GM10248 (cell line): ENCODE measurements at places on chromosomes 7 and 10.

DNA sequence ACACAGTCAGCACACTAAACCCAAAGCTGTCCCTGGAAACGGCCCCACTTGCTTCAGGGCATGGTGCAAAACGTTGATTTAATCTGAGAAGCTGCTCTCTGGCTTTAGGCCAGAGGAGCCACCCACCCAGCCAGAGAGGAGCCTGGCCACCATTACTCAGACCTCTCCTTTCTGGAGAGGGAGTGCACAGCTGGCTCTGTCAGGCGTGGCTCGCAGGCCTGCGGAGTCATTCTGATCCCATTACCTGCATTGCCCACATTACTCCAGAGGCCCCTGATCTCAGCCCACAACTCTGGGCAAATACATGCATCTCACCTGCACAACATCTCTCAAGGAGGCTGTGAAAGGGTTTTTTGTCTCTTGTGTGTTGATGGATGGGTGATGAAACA, 370.0 kb upstream of the IGFBP3 start:
- peak; percentile 13 for DNase-seq

- peak; percentile 85 for DNase-seq
Measured at GRCh38 chr7:2019711-2020511, 212.8 kb downstream of the MAD1L1 start.

GRCh38 chr10:112820320-112820719, 129.7 kb upstream of the TCF7L2 start:
- DNase-seq, result no peak

DNA sequence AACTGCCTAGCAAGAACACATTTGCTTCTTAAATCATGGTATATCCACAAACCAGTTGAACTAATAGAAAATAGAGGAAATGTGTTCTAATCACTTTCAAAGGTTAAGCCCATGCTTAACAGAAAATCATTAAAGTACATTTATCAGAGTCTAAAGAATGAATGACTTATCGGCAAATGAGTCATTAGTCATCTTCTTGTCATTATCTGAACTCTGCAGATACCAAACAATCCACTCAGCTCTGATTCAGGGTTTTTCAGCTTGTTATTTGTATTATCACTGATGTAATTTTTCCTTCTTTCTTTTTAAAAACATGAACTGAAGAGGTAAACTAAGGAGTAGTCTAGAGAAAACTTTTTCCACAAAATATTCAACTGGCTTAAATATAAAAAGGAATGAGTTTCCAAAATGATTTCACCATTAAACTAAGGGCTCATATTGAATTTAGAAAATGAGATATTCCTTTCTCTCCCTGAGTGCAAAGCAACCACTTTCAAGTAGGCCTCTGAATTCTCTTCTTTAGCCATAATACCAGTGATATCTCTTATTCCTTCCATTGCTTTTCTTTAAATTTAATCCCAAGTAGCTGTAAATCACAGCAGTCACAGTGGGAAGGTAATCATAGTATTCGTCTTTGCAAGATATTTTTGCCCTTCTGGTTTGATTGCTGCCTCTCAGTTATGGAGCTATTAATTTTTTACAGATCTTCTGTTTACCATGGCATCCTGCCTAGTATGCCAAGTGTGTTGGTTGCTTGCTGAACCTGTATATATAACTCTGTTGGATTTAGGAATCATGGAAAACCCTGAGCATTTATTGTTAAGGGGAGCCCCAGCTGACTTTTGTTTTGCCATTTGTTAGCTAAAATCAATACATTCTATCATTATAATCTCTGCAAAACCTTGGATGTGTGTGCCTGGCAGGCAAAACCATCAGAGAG, 125.1 kb downstream of the THSD7A start:
- no peak for DNase-seq

DNA sequence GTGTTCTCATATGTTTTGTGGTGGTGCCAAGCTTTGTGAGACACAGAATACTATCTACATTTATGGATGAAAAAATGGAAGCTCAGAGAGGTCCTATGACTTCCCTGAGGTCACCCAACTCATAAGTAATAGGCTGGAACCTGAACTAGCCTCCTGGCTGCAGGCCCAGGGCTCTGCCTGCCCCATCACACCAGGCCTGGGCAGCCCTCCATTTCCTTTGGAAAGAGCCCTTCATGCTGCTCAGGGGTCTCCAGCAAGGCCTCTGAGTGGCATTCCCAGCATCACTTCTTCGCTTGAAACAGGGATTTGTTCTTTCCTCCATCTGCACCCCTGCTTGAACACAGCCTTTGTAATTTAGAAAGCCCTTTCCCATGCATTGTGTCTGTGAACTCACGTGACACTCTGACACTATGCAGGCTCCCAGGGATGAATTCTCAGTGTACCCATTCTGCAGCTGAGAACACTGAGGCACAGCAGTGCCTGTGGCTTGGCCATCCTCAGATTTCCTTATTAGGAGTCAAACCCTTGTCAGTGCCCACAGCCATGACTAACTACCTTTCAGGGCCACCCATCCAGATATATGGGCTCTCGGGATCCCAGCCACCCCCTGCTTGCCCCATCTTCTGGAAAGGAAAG, 127.8 kb upstream of the PPIF start:
- no peak for DNase-seq

- DNase-seq, result no peak
Measured at GRCh38 chr7:22563032-22563501, 63.1 kb upstream of the STEAP1B start.

GRCh38 chr10:119198438-119198837, 8.9 kb upstream of the GRK5 start:
- DNase-seq, result peak; percentile 57

GRCh38 chr10:21031232-21031795, 134.2 kb upstream of the NEBL start:
- no peak for DNase-seq

GRCh38 chr10:112961609-112962008, 11.6 kb downstream of the TCF7L2 start:
- DNase-seq, result no peak

DNA sequence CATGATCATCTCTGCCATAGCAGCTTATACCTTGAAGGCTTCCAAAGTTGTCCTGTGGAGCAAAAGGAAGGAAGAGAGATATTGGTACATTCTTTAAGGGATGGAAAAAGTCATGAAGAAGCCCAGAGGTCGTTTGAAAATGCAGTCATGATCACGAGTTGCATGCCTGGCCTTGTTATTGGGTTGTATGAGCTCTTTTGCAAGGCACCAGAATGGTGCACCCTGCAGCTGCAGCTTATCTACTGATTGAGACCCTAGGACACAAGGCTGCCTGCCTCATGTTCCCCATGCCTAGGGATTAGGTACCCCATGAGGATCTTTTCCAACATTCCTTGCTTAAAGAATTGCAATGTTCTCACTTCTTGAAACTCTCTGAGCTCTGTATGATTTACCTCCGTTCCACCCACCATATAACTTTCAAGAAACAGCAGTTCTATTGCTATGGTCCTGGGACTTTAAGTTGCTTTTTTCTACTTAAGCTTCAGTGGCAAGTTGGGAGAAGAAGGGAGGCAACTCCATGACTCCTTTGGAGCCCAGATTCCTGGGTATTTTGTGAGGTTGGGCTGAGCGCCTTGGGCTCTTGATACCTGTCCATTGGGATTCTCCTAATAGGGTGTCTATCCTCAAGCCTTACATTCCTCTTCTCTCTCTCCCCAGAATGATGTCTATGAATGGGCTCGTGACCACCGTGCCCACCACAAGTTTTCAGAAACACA, 6.9 kb downstream of the SCD start:
- DNase-seq, result no peak

- no peak for DNase-seq
Measured at GRCh38 chr10:93333278-93333978, 148.7 kb downstream of the MYOF start.

DNA sequence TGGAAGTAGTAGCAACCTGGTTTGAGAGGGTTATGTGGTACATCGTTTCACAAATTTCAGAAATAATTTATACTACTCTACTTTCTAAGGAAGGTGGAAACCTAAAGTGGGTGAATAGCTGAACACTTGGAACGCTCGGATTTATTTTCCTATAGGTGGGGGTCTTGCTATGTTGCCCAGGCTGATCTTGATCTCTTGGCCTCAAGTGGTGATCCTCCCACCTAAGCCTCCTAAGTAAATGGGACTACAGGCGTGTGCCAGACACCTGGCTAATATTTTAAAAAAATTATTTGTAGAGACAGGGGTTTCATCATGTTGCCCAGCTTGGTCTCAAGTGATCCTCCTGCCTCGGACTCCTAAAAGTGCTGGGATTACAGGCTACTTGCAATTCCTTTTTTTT, 6.7 kb upstream of the KMT2E start:
- no peak for DNase-seq

- no peak for DNase-seq
Measured at GRCh38 chr10:120188950-120189349, 268.1 kb upstream of the PLPP4 start.

DNA sequence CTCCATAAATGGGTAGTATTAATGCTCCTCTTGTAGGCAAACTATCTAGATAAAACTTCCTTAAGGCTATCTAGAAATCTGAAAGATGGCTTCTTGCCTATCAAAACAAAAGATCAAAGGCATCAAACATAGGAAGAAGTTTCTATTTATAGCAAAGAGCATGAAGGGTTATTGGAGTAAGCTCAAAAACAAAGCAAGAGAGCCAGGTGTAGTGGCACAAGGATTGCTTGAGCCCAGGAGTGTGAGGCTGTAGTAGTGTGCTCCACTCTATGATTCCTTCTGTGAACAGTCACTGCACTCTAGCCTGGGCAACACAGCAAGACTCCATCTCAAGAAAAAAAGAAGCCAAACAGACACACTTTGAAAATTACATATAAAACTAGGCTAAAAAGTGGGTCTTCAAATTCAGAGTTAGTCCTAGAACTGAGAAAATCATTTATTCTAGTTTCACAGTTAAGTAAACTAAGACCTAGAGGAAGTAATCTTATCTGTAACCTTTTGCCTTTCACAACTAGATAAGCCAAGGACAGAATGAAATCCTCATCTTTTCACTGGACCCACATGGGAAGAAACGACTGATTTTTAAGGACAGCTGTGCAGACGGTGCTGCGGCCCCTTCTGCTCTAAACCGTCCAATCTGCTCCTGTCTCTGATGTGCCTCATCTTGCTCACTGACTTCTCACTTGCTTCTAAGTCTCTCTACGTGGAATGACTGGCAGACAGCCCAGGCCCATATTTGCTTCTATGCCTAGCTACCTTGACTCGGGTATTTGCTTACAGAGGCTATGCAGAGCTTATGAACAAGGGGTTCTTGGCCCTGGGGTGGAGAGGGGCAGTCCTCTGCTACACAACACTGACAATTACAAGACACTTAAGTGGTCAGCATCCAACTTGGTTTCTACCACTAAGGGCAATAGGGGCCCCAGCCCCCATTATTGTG, 50.0 kb downstream of the ESYT2 start:
- DNase-seq, result no peak

DNA sequence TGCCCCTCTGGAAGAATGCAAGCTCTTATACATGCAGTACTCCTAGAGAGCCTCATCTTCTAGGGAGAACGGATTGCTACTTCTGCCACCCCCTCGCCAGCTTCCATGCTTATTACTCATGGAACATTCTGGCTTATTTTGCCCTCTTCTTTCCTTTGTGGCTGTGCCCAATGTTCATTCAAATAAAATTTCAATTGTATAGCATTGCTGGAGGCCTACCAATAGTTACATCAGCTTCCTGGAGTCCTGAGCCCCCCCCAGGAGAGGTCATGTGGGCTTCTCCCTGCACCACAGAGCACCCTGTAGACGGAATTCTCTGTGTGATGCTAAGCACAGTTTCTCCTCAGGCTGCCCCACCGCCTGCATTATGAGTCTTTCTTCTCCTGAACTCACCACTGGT, 1094.0 kb downstream of the KCNMA1 start:
- no peak for DNase-seq
